ENCODE measurements at places on chromosomes 6 and 20. TPM values are rescaled to one million over a fixed set of nuclear protein-coding genes. Genes with fewer than 3 reads are reported as not detected.

Gene PDYN
- not detected for total RNA-seq

DNA sequence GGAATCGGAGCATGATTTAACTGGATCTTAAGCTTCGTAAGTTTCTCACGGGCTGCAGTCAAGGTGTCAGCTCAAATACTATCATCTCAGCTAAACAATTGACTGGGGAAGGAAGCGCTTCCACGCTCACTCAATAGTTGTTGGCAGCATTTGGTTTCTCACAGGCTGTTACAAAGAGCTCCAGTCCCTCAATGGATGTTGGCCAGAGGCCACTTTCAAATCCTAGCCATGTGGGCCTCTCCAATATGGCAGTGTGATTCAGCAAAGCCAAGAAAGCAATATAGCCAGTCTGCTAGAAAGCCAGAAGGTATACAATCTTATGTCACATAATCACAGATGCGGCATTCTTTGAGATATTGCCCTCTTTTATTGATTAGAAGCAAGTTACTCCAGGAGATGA, 98.3 kb upstream of the PHACTR1 start:
- DNase-seq = no peak

DNA sequence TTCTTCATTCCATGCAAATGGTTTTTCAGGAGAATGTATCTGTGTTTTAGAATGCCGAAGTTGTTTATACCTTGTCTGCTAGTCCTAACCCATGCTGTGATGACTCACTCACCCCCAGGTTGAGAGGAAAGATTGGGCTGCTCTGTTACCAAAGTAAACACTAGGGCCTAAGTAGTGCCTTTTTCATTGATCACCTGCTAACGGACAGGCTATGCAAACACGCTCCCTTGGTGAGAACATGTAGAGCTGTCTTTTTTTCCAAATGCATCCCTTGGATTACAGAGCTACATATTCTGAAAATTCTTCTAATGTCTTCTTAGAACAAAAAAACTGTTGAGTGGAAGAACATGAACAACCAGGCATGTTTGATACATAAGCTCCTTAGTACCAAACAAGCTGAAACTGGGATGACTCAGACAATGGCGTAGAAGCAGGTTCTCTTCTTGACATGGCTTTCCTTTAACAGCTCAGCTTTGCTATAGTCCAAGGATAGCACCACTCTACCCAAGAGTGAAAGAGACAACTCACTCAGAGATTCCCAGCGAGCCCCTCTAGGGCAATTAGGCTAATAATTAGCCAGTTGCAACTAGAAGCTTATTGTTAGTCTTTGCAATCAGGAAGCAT, 20.5 kb downstream of the PERP start:
- no peak for DNase-seq

Gene GRM1
- under 0.01 TPM for total RNA-seq

DNA sequence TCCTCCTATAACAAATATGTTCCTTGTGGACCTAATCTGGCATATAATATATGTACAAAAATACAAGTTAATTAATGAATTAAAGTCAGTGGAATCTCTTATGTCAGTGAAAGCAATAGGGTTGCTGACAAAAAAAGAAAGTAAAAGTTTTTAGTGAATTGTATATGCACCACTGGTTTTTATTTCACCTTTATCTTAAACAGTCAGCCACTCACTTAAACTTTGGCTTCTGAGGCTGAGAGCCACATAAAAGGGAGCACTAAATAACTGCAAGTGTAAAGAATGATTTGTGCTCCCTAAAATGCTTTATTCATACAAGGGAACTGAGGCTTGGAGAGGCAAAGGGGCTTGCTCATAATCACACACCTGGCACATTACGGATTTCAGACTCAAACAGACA, 9.9 kb upstream of the F13A1 start:
- no peak for DNase-seq

GRCh38 chr20:2955257-2955970, 82.1 kb downstream of the PTPRA start:
- no peak for DNase-seq

DNA sequence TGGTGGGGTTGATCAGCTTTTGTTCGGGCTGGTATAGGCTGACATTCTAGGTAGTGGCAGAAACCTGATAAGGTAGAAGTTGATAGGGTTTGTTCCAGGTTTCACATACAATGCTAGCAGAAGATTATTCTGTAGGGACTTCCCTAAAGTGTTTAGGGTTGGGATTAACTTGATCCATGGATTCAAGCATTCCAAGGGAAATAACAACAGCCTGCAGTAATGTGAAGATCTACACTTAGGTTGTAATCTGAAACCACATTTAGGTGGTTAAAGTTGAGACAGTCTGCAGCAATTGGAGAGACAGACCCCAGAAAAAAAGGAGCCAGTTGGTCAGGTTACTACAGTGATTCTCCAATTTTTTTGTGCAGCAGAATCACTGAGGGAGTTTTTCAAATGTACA, 56.1 kb downstream of the GJA1 start:
- no peak for DNase-seq

Gene DEF6
- total RNA-seq = 0.25 TPM

GRCh38 chr6:34316431-34317171, 67.8 kb upstream of the SMIM29 start:
- DNase-seq = no peak

GRCh38 chr6:91482498-91482897, 895.6 kb upstream of the MAP3K7 start:
- peak; percentile 35 for DNase-seq

- DNase-seq = no peak
Observed at GRCh38 chr6:37525460-37526357, 26.0 kb upstream of the CCDC167 start.

Gene LRRC1
- total RNA-seq = 17.5 TPM

DNA sequence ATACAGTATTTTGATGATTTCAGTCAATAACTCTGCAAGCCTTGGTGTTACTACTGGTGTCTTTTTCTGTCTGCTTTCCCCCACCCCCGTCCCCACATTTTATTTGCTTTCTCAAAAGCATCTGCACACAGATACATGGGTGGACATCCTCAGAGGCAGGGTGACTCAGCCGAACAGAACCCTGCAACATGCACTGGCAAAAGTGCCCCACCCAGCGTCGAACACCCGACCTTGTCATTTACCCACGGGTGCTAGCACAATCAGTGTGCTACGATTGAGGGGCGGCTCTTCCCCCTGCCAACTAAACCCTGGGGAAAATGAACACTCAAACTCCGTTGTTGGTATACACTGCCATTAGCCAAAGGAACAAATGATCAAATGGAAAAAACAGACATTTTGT, 115.9 kb upstream of the NAA20 start:
- no peak for DNase-seq

Gene SLC52A3
- total RNA-seq = not detected

GRCh38 chr6:161732594-161732993, 458.7 kb upstream of the AGPAT4 start:
- no peak for DNase-seq

DNA sequence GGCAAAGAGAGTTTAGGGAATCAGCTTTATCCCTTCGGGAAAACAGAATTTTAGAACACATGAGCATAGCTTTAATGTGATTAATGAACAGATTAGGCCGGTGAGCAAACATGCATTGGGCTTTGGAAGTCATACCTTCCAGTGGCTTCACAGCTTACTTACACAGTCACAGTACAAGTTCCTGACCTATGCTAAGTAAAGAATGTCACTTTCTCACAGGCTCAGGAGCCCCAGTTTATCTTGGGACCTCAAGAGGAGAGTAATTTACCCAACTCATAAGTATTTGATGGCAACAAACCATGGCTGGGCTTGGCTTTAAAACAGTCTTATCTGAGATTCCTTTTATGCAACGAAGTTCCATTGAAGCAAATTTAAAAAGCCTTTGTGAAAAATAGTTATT, 195.9 kb downstream of the AKAP7 start:
- DNase-seq = no peak

- no peak for DNase-seq
Observed at GRCh38 chr6:169592558-169592957, 109.3 kb downstream of the WDR27 start.

DNA sequence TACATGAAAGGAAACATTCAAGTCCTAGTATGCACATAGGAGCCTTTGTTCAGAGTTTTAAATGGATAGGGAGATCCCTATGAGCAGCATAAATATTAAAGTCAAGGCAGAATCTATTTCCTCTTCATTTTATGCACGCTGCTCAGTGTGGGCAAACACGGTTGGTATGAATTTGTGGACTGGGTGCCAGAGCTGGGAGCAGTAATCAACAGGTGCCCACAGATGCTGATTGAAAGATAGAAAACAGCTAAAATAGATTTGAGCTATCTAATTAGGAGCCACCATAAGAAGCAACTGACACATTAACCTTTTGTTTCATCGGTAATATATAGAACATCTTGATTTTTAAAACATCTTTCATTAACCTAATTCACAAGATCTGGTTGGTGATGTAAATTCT, 175.5 kb downstream of the EYS start:
- DNase-seq = no peak

Gene SALL4
- total RNA-seq = under 0.01 TPM

GRCh38 chr20:38278763-38279162, 18.2 kb upstream of the KIAA1755 start:
- no peak for DNase-seq

Gene PEX6
- total RNA-seq = 21.7 TPM

- no peak for DNase-seq
Observed at GRCh38 chr6:106446287-106446885, 85.9 kb downstream of the CRYBG1 start.

Gene PRPH2
- 0.21 TPM for total RNA-seq

- no peak for DNase-seq
Observed at GRCh38 chr20:7716286-7716972, 223.8 kb downstream of the HAO1 start.

Gene NOTCH4
- total RNA-seq = 20.1 TPM

Gene SGK2
- total RNA-seq = 0.07 TPM

DNA sequence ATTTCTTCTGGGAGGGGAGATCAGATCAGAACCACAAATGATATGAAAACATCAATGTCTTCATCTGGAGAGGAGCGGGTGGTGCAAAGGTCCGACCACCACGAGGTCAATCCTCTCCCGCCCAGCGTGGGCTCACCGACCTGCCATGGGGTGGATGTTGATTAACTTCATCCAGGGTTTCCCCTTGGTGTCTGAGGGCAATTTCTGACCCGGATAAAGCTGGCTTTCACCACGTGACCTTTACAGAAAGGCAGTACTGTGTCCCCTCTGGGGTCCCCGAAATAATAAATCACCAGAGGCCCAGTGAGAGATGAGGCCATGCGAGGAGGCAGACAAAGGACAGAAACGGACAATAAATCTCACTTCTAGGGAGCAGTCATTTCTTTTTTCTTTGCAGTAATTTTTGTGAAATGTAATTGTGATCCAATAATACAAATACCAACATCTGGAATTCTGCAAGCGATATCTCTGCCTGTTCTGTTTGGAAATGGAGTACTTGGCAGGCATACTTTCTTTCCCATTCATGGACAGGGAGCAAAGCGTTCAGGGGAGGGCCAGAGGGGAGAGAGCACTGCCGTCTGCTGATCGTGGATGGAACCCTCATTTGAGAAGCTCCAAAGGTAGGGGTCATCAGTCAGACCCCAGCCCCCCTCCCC, 55.1 kb upstream of the APCDD1L start:
- no peak for DNase-seq

DNA sequence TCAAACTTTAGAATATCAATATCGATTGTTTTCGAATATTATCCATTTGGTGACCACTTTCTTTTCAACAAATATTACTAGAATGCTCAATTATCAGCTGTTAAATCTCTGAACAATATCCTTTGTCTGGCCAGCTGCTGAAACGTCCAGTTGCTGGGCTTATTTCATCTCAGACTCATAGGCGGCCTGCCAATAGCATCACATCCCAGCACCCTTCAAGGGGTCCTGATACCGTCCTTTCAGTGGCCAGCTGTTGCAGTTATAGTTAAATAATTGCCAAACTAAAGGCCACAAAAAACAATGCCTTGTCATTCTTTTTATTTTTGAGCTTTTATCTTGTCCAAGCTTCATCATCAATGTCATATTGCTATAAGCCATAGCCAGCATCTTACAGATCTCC, 1006.8 kb upstream of the MANEA start:
- no peak for DNase-seq

DNA sequence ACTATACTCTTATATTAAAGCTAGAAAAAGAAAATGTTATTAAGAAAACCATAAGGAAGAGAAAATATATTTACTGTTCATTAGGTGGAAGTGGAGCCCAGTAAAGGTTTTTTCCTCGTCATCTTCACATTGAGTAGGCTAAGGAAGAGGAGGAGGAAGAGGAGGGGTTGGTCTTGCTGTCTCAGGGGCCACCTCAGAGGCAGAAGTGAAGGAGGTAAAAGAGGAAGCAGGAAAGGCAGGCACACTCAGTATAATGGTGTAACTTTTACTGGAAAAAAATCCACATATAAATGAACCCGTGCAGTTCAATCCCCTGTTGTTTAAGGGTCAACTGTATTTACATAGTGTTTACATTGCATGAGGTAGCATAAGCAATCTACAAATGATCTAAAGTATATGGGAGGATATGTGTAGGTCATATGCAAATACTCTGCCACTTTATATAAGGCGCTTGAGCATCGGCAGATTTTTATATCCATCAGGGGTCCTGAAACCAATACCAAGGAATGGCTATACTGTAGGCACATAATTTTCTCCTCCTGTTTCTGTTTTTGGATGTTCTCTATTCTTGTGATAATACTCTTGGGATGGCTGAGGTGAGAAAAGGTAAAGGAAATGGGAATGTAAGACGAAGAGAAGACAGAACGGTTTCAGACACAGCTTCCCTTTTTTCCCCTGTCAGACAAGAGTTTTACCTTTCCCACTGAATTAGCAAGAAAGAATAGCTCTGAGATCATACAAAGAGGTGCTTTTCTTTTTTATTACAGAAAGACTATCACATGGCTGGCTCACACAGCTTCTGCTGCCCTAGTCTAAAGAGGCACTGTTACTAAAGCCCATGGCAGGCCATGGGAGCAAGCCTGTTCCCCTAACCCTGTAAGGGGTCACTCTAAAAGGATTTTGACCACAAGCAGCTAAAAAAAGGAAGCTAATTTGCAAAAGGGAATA, 59.9 kb downstream of the NUDT3 start:
- no peak for DNase-seq

Gene RAB44
- total RNA-seq = not detected

DNA sequence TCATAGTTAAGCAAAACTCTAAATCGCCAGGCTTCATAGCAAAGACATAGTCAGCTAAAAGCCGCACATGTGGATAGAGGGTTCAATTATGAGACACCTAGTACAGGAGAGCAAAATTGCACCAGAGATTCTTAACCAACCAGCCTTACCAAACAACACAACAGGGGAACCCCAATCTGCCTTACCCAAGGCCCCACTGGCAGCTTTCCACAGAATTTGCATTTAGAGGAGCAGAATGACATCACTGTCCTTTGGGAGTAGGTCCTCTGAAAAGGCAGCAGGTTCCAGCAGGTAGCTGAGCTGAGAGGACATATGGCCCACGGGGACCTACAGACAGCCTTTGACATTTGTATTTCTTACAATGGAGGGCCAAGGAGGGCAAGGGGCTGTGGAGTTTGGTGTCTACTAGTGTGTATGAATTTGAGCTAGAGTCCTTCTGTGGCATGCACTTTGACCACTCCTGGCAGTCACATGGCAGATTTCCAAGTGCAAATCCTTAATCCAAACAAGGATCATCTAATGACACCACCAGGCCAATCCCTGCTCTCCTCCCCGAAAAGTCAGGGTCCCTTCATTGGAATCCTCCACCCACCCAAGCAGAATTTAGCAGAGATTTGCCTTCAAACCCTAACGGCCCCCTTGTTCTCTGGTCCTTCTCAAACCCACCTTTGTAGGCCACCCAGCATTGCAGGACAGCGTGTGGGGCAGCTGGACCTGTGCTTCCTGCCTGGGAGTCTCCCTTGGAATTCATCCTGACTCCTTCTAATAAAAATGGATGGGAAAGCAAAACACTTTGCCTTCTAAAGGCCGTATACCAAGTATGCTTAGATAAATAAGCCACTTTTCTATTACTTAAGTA, 171.2 kb upstream of the SUPT3H start:
- DNase-seq = no peak

Gene CST4
- total RNA-seq = not detected

Gene EFCAB8
- total RNA-seq = 0.07 TPM
